ENCODE measurements at places on chromosomes 1 and 21. TPM values are rescaled to one million over a fixed set of nuclear protein-coding genes. Genes with fewer than 3 reads are reported as not detected.
A peak's percentile ranks its signal among the peaks of the same experiment; 100 is the strongest.

DNA sequence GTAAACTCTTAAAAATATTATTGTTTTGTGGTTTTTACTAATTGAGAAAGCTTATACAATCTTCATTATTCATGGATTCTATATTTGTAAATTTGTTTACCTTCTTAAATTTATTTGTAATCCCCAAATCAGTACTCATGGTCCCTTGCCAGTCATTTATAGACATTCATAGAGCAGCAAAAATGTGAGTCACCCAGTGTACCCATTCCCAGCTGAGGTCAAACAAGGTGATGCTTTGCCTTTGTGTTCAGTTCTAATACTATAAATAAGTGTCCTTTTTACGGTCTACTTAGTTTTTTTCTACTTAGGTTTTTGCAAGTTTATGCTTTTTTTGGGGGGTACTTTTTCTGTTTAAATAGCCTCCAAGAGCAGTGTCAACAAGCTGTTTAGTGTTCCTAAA lies 36.1 kb downstream of the SORT1 start:
- DNase-seq, result no peak

Gene CRB1
- 3.8 TPM for polyA plus RNA-seq

Gene MYOC
- polyA plus RNA-seq, result 0.39 TPM

DNA sequence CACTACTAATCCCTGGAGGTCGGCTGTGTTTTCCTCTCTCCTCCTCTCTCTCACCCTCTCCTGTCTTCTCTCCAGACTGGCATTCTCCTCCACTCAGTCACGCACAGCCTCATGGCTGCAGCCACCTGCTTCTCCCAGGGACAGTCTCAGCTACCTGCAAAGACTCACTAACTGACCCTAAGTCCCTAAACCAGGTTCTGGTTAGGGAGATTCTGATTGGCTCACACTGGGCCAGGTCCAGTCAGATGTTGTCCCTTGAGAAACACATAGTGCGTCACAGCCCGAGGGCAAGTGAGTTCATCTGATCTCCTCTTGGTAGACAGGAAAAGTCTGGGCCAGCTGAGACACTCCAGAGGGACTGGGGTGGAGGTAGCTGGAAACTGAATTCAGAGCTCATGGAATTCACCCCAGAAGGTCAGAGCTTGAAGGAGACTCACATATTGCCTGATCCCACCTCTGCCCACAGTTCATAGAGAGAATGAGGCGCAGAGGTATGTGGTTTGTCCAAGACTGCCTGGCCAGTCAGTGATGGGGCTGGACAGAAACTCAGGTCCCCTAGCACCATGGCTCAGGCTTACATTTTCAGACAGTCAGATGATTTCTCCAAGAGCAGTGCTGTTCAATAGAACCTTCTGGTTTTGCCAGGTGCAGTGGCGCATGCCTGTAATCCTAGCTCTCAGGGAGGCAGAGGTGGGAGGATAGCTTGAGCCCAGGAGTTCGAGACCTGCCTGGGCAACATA lies 40.4 kb upstream of the RPL11 start:
- DNase-seq, result no peak

Gene GBP1
- 14.9 TPM for polyA plus RNA-seq

GRCh38 chr1:59043796-59044195 lies 253.1 kb upstream of the FGGY start:
- DNase-seq, result no peak

- no peak for DNase-seq
Observed at GRCh38 chr1:115300087-115300876, 37.8 kb downstream of the NGF start.

DNA sequence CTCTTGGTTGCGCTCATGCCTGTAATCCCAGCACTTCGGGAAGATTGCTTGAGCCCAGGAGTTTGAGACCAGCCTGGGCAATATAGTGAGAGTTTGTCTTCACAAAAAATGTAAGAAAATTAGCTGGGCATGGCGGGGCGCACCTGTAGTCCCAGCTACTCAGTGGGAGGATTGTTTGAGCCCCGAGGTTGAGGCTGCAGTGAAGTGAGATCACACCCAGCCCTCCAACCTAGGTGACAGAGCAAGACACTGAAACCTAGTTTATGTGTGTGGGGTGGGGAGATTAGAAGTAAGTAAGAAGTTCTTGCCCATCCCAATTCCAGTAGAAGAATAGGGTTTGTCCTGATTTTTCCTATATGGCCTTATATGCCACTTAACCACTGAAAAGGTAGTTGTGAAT lies 2.0 kb downstream of the RPL5 start:
- DNase-seq, result no peak

Gene ST6GALNAC3
- 90.2 TPM for polyA plus RNA-seq

Gene FAM78B
- 0.83 TPM for polyA plus RNA-seq

GRCh38 chr1:89994231-89994804 lies 592 bp upstream of the ZNF326 start:
- DNase-seq, result no peak

DNA sequence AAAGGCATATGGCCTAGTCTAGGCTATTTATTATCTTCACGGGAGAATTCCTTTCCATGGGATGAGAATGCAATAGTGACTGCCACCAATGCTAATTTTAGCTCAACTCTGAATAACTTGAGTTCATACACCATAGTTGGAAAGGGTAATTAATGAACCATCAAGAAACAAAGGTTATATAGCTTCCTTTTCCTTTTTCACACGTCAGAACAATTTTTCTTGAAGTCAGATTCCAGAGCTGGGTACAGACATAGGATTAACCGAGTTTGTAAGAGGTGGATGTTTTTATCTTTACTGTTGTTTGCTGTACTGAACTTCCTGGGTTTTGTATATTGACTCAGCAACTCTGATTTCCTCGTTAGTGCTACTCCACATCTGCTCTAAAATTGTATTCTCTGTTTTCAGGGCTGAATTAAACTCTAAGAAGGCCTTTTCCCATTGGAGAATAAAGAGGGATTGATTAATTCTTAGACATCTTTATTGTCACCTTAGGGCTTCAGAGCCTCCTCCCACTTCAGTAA lies 262.0 kb downstream of the NUF2 start:
- no peak for DNase-seq

DNA sequence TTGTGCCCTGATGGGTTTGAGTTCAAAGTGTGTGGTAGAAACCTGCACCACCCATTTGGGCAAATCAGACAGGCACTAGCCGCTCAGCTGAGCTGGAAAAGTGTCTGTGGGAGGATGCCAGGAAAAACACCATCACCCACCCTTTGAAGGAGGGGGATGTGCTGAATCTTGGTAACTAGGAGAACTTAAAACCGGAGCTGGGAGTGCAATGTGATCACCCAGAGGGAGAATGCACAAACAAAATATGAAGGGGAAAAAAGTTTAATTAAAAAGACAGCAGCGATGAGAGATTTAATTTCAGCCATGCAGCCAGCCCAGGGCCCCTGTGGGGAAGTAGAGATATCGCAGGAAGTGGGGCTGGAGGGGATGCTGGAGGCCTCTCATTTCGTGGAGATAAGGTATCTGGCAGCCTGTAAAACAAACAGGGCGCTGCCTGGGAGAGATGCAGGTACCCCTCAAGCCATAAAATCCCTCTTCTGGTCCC lies 86.8 kb upstream of the BCAR3 start:
- DNase-seq, result no peak

DNA sequence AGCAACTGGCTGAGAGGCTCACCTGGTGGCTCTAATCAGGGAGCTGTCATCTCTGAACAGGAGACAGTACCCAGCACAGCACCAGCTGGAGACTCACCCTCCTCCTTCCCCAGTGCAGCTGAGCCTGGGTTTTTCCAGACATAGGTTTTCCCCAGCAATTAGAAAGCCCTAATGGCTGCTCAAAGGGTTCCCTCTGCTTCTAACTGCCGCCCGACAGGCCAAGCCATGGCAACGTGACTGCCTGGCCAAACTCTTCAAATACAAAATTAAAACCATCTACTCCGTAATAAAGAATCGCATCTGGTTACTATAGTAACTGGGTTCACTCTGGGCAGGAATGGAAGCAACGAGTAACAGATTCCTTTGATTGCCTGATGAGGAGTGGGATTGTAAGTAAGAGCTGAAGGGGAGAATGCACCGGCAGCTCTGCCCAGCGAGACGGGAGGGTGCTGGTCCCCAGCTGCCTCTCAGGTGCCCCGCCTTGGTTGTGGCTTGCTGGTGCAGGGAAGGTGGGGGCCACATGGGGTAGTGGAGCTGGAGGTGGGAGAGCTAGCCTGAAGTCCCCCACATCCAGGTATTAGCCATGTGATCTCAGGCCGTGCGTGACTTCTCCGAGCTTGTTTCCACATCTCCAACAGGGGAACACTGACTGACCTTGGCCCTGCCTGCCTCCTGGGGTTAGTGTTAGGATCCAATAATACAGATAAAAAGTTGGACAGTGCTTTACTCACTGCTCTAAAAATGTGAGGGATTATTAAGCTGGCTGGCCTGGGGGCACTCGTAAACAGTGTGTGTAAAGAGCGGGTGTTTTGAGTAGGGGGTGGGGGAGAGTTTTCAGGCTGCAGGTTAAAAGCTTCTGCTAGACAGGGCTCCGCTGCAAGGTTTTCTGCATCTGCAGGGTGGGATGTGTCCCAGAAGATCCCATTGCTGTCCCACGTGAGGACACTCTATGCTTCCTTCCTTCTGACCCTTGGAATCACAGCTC lies 94.2 kb downstream of the KCNN3 start:
- no peak for DNase-seq

GRCh38 chr1:14926818-14927575 lies 226.6 kb upstream of the TMEM51 start:
- DNase-seq, result no peak

DNA sequence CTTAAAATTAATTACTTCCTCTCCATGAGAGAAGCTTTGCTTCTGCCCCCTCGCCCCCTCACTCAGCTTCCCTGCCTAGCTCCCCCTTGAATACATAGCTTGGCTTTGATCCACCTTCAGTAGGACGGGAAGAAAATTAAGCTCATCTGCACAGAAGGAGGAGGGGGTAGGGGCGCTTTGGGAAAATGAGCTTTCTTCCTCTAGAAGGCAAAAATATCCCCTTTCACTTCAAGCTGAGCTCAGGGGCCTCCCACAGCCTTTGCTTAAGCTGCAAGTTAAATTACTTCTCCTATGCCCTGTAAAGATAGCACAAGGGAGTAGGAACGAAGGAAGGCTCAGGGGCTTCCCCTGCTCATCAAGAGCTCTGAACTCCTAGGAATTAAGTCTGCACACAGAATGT lies 65.2 kb upstream of the GOLT1A start:
- DNase-seq, result no peak

Gene RAB29
- 40.5 TPM for polyA plus RNA-seq

Gene MFAP2
- polyA plus RNA-seq, result 184 TPM

Gene AMY1C
- not detected for polyA plus RNA-seq

DNA sequence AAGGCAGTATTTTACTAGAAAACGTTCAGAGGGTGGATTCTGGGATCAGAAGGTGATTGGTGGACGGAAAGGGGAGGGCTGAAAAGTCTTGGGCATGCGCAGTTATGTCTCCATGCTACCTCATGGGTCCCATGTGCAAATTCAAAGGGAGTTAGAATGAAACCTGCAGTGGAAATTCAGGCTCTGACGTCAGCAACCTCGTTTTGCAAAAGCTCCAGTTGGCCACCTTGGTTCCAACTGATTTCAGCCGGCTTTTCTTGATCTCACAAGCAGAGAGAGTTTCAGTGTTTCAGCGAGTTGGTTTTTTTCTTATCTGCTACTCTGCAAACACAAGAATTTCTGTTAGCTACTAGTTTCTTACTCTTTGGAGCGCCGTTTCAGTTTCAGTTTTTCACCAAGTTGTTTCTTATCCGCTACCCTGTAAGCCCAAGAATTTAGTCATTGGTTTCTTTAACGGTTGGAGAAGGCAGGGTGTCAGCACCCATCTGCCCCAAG lies 69.8 kb upstream of the PGBD5 start:
- DNase-seq, result no peak

GRCh38 chr1:11531314-11531870 lies 52.4 kb downstream of the DISP3 start:
- DNase-seq, result no peak

Gene SPRR1A
- polyA plus RNA-seq, result not detected

Gene GABRD
- polyA plus RNA-seq, result 1.8 TPM

Gene LCE6A
- not detected for polyA plus RNA-seq

- DNase-seq, result no peak
Observed at GRCh38 chr1:187909382-187909781, 1080.6 kb downstream of the PLA2G4A start.

Gene LCE3D
- not detected for polyA plus RNA-seq

GRCh38 chr1:31653717-31654473 lies 9.2 kb upstream of the PEF1 start:
- no peak for DNase-seq

GRCh38 chr1:218809061-218809460 lies 364.6 kb upstream of the LYPLAL1 start:
- no peak for DNase-seq

GRCh38 chr1:18238190-18238589 lies 130.6 kb downstream of the IGSF21 start:
- DNase-seq, result no peak

Gene LENEP
- polyA plus RNA-seq, result not detected

- DNase-seq, result no peak
Observed at GRCh38 chr1:184395937-184396480, 9.2 kb downstream of the C1orf21 start.

DNA sequence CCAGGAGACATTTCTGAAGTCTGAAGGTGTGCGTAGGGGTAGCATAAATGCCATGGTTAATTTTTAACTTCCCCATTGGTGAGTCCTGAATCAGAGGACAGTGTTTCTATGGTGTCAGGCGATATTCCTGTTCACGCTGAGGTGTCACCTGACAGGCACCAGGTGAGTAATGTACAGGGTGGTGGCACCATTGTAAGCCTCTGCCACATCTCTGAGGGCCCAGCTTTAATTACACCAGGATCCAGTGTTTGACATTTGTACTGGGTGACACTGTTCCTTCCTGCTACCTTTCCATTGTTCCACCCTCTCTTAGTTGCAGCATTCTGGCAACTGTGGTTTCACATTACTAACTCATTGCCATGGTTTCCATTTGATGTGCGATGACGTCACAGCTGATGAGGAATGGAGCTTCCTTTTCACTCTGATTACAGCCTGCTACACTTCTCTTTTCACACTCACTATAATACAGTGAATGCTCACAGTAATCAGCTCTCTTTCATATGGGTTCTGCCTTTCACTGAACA lies 40.6 kb upstream of the MARK1 start:
- peak; percentile 27 for DNase-seq

DNA sequence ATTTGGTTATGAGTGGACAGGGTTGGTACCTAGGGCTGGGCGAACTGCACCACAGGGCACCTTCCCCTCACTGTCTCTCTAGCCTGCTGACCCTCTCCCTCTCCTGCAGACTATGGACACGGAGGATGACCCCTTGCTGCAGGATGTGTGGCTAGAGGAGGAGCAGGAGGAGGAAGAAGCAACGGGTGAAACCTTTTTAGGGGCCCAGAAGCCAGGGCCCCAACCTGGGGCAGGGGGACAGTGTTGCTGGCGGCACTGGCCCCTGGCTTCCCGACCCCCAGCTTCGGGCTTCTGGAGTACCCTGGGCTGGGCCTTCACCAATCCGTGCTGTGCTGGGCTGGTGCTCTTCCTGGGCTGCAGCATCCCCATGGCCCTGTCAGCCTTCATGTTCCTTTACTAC lies 21.9 kb downstream of the DISP3 start:
- DNase-seq, result no peak

- DNase-seq, result no peak
Observed at GRCh38 chr1:24717887-24718650, 27.2 kb upstream of the CLIC4 start.

Gene C1orf116
- 22.3 TPM for polyA plus RNA-seq

Gene KCNK2
- polyA plus RNA-seq, result 1.9 TPM

Data from right renal cortex interstitium (tissue), 3 donors.